ENCODE measurements at places on chromosomes 6 and 20. TPM values are rescaled to one million over a fixed set of nuclear protein-coding genes. Genes with fewer than 3 reads are reported as not detected.
A peak's percentile ranks its signal among the peaks of the same experiment; 100 is the strongest.

BEND6 gene
- 3.3 TPM for polyA plus RNA-seq

SLC13A3 gene
- polyA plus RNA-seq = 0.62 TPM

ADAT2 gene
- 1.1 TPM for polyA plus RNA-seq

FAM184A gene
- polyA plus RNA-seq = 0.76 TPM

TRDN gene
- 2.4 TPM for polyA plus RNA-seq

CD93 gene
- polyA plus RNA-seq = 5.3 TPM

RAD21L1 gene
- not detected for polyA plus RNA-seq

ULBP3 gene
- not detected for polyA plus RNA-seq

SLC35D3 gene
- polyA plus RNA-seq = 0.31 TPM

- peak; percentile 62 for DNase-seq
Observed at GRCh38 chr6:3088968-3089367, 20.7 kb downstream of the RIPK1 start.

DNA sequence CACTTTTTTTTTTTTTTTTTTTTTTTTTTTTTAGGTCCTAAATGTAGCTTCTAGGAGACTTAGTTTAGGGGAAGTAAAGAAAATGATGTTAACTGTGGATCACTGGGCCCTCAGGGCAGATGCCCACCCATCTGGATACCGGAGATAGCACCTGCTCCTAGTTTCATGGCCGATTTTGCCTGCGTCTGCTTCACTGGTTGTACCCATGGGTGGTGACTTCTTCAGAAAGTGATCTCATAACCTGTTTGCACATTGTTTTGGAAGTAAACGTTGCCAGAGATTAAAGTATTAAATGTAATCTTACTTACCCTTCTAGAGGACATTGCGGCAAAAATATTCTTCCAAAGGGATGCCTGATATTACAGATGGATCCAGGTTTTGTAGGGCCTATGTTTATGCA lies 79.8 kb upstream of the SGK1 start:
- DNase-seq = no peak

GRCh38 chr20:41309817-41310216 lies 7.7 kb downstream of the ZHX3 start:
- DNase-seq = no peak

DNA sequence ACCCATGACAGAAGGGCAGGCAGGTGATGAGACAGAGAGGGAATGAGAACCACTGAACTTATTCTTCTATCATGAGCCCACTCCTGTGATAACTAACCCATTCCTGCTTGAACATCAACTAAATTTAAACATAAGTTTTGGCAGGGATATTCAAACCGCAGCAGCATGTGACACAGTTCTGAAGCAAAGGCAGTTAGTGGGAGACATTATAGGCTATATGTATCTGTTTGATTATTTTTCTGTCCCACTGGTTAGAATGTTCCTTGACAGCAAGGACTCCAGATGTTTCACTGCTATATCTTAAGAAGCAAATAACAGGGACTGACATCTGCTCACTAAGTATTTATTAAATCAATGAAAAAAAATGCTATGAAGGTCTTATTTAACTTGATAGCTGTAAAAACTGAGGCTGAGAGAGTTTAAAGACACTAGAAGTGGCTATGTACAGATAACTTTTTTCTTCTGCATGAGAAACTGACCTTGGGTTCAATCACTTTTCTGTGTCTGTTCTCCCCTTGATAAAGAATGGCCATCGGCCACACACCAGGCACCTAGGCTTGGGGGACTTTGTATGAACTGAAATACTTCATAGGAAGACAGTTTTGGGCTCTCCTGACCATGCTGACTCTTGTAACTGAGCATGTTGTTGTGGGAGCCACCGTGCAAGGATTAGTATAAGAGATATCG lies 90.9 kb downstream of the CEP162 start:
- DNase-seq = no peak

DNA sequence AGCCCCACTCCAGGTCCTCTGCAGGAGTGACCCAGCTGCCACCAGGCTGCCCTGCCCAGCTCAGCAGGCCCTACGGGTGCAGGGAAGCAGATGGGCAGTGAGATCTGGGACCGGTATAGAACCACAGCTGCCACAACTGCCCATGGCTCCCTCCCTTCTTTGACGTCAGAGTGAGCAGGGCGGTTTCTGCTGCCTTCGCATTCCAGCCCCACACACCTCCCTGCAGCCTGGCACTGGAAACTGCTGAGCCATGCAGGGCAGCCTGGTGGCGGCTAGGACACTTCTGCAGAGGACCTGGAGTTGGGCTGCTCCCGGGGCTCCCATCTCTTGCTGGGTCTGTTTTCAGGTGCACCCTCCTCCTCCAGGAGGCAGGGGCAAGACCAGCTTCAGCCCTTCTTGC lies 101.6 kb upstream of the CD93 start:
- DNase-seq = peak; percentile 81

- DNase-seq = no peak
Observed at GRCh38 chr20:51375561-51375960, 167.0 kb downstream of the NFATC2 start.

DNA sequence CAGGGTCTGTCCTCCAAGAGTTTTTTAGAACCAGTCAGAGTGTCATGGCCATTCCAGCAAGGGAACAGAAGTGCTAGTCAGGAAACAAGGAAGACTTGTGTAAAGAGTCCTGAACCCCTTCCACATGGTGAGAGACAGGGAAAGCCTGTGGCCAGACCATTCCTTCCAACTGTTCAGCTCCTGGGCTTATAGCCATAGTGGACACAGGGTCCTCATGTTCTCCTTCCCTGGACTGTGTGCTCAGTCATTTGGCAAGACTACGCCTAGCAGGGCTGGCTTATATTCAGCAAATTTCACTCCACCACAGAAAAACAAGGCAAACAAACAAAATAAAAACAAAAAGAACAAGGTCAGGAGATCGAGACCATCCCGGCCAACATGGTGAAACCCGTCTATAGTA lies 60.5 kb downstream of the NRN1 start:
- DNase-seq = no peak

DNA sequence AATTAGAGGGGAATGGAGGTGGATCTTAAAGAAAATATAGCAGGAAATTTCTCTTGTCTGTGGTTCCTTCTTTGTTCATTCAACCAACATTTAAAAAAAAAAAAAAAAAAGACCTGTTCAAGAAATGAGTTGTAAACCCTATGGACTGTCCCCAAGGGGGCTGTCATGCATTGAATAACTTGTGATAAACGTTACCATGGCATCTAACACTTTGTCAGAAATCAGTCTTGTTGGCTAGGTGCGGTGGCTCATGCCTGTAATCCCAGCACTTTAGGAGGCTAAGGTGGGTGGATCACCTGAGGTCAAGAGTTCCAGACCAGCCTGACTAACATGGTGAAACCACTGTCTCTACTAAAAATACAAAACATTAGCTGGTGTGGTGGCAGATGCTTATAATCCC lies 381.7 kb downstream of the BCKDHB start:
- DNase-seq = no peak

DNA sequence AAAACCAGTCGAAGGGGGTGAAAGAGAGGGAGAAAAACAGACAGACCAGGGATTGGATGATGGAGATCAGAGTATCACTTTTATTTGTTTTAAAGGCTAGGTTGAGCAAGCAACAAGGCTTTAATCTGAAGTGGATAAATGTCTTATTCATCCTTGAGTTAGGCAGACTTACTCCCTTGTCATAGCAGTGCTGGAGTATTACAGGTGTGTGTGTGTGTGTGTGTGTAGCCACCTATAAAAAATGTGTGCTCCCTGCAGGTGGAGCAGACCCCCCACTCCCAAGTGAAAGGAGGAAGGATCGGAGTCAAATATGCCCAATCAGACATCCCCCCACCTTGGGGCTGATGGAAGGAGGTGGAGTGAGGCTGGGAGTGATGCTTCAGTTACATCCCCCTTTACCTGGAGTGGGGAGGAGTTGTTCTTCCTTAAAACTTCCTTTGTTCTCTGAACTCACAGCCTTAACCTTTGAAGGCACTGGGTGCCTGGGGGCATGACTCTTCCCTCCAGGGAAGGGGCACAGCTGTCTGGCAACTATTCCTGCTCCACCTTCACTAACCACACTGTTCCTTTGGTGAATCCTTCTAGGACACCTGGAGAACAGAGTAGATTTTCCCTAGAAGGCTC lies 27.3 kb downstream of the PTK7 start:
- DNase-seq = no peak

DNA sequence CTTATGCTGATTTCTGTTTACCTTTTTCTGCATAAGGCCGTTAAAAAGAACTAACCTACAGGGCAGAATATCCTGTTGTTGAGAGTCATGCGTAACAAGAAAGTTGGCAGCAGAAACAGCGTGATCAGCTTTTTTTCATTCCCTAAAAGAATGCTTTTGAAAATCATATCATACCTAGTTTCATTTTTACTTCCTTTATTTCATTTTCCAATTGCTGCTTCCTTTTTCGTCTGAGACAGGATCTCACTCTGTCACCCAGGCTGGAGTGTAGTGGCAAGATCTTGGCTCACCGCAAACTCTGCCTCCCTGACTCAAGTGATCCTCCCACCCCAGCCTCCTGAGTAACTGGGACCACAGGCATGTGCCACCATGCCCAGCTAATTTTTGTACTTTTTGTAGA lies 4.1 kb downstream of the CALHM6 start:
- peak; percentile 60 for DNase-seq

GRCh38 chr6:29967379-29968010 lies 25.2 kb downstream of the HLA-A start:
- peak; percentile 74 for DNase-seq

- DNase-seq = no peak
Observed at GRCh38 chr6:165566088-165566828, 96.8 kb downstream of the PDE10A start.

Data from stomach (tissue), 19 donors.